ENCODE measurements at places on chromosomes 6 and 20.

DNA sequence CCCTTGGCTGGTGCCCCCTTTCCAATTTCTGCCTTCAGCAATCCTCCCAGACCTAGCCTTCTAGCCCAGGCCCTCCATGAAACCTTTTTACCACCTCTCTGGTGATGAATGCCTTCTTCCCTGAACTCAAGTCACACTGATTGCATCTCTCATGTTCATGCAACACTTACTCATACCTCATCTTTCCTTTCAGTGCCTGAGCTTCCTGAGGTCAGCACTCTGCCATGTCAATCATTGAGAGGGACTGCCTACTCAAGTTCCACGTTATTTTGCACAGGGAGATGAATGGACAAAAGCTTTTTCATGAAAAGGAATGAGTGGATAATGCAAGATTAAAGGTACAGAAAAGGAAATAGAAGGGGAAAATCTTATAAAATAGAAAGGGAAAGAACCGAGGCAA is 60.1 kb upstream of the PLEKHG1 start:
- DNase-seq, result no peak

DNA sequence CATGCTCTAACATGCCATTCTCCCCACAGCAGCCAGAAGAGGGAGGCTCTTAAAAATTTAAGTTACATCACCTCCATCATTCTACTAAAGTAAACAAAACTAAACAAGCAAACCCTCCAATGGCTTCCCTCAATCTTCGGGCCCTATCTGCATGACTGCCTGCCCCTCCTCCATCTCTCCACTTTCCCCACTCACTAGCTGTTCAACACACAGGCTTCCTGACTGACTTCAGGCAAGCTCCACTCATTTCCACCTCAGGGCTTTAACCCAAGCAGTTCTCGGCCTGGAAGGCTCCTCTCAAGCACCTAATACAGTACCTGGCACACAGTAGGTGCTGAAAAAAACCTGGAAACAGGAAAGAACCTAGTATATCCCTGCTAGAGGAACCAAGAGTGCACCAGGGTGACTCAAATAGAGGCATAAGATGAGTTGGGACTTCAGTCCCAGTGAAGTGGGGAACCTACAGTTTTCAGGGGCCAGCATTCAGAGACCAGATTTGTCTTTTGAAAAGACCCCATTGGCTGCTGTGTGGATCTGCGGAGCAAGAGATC is 2.8 kb downstream of the AHCY start:
- peak; percentile 89 for DNase-seq

GRCh38 chr20:47776639-47777038 is 8.6 kb downstream of the SULF2 start:
- DNase-seq, result no peak

DNA sequence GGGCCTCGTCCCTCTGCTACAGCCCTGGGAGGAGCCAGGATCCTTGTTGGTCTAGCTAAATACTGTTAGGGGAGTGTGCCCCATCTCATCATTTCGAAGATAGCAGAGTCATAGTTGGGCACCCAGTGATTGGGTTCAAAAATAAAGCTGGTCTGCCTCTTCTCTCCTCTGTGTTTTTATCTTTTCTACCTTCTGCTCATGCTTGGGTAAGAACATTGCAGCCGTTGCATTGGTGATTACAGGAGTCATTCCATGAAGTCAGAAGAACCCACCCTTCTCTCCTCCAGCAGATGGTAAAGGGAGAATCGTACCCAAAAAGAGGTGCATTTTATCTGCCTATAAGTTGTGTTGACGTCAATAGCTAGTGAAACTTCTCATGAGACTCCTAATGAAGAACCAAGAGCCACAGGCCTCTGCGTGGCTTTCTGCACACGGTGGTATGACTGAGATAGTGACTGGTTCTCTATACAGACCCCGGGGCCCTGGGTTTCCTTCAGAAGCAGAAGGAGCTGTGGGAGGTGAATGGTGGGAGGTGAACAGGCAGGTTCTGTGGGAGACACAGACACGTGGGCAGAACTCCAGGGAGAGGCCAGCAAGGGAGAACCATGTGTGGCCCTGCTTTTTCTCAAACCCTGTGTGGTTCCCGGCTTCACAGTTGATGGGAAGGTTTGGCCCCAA is 5.7 kb upstream of the FAM209A start:
- DNase-seq, result no peak

DNA sequence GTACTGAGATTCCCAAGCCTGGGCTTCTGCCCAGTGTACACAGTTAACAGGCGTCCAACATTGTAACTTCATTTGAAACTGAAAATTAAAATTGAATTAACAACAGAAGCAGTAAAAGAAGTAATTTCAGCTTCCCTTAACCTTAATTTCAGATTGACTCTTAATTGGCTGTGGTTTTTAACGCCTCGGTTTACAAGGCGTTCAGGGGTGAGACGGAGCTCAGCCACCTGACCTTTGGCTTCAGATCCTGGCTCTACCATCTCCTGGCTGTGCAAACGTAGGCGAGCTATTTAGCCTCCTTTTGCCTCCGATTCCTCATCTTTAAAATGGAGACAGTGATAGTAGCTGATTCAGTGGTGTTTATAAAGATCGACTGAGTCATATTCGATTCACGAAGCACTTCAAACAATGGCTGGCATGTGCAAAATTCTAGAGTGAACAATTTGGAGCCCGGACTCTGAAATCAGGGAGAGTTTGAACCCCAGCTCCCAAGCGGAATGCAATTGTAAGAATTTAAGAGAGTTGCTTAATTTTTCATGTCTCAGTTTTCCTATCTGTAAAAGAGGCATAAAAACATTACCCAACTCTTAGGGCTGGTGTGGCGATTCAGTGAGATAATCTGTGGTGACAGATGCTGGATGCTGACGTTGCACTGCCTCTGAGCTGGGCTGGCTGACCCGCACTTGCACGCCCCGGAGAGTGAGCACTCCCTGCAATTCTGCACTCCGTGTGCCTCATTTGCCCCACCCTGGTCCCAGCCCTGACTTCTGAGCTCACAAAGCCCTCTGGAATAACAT is 23.5 kb upstream of the OCSTAMP start:
- no peak for DNase-seq

- DNase-seq, result no peak
These were observed 125.0 kb upstream of the LGSN start for GRCh38 chr6:63444768-63445167.

DNA sequence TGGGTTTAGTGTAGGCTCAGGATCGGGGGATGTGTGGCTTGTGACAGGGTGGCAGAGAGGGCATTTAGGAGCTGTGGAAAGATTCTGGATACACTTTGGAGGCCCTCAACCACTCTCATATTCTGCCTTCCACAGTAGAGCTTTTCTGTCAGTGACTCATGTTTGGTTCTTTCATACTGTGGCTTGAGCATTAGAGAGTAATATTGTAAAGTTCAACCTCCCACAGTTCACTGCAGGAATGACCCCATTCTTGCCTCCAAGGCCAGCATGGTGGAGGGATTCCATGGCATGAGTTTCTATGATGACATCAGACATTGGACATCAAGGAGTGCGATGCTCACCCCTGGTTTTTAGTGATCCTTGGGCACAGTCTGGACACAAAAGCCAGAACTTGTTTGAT is 50.9 kb downstream of the DTD1 start:
- DNase-seq, result no peak

DNA sequence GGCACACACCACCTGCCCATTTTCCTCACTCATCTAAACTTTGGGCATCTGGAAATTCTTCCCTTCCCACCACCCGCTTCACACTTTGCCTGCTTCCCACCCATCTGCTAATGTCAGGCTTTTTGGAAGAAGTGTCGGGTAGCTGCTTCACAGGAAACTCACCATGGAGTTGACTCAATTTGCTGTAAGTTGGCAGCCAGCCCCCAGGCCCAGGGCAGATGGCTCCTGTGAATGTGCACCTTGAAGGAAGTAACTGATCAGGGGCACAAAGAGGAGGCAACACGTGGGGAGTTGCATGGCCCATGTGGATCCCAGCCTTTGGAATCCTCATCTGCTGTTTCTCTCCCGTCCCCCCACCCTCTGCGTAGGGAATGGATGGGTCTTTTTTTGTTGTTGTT is 87.3 kb downstream of the PPP1R14C start:
- DNase-seq, result no peak

DNA sequence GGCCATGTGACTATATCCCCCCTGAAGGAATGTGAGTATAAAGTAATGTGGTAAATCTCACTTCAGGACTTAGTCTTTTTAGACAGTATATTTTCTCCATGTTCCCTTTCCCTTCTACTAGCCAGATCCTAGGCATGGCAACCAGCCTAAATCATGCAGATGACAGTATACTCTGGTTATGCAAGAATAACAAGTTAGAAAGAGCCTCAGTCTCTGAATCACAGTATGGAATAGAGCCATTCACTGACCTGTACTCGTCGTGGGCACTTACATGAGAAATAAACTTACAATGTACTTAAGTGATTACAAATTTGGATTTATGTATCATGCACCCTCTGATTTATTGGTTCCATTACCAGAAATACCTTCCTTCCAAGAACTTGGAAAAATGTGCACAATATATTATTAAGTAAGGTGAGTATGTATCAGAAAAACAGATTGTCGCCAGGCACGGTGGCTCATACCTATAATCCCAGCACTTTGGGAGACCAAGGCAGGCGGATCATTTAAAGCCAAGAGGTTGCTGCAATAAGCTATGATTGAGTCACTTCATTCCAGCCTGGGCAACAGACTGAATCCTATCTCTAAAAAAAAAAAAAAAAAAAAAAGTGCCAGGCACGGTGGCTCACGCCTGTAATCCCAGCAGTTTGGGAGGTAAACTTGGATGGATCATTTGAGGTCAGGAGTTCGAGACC is 25.1 kb upstream of the FAM8A1 start:
- no peak for DNase-seq

- no peak for DNase-seq
These were observed 49.8 kb downstream of the GRIK2 start for GRCh38 chr6:101443315-101443714.

DNA sequence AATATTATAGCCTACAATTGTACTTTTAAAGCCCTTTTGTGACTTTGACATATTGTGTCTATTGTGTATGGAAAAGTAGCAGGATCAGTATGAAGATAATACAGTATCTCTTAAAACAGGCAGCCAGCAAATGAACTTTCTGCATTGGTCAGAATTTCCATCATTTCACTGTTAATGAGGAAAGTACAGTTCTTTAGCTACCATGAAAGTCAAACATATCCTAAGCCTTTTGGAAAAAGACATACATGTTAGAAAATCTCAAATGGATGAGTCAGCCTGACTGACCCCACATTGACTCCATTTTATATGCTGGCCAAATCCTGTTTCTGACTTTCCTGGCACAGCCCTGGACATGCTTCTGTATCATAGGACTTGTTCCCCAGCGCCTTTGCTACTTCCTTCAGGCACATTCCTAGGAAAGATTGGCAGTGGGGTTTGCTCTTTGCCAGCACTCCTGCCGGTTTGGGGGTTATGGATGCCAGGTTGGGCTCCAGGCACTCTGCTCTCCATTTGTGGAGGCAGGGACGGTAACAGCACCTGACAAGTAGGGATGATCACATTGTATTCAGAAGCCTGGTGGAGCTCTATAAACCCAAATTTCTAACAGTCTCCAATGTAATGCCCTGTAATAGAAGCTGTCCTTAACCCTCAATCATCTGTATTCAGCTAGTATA is 43.7 kb downstream of the TOP1 start:
- DNase-seq, result peak; percentile 42

DNA sequence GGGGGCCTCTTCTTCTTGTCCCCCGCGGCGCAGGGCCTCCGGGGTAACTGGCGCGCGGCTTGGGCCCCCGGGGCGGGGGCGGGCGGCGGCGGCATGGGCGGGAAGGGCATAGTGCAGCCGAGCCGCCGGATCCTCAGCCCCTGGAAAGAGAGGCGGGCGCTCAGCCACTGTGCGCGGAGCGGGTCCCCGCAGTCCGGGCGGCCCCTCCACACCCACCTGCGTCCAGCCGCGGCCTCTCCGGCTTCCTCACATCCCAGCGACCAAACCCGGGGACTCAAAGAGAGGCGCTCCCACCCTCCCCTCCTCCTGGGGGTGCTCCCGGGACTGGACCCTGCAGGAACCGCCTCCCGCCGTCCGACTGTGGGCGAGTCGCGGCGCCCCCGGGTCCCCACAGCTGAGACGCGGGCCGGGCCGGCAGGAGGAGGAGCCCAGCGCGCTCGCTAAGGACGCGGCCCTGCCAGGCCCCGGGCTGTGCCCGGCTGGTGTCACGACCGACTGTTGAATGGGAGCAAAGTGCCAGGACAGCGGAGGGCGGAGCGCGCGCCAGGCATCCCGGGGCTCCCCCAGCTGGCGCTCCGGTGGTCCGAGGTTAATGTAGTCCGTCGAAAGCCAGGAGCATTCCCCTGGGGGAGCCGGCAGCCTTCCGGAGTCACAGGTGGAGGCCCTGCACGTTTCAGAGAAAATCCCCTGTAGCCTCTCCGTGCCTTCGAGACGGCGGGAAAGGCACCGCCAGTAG is at the start of gene PRR18:
Gene PRR18 (minus strand): TSS at position 360 of the 736 bp plus-strand sequence. CDS start 250 bp downstream, at position 110.
- peak; percentile 33 for DNase-seq

GRCh38 chr6:144647971-144648651 is 363.0 kb downstream of the UTRN start:
- no peak for DNase-seq

GRCh38 chr6:118218156-118218555 is 311.1 kb downstream of the SLC35F1 start:
- DNase-seq, result no peak

GRCh38 chr6:161418463-161418945 is 144.6 kb upstream of the AGPAT4 start:
- no peak for DNase-seq

GRCh38 chr20:38412877-38413577 is 22.1 kb downstream of the SNHG17 start:
- no peak for DNase-seq
